ENCODE measurements at places on chromosomes 7 and 10.

- DNase-seq = no peak
Measured at GRCh38 chr7:132355048-132355447, 221.2 kb downstream of the PLXNA4 start.

DNA sequence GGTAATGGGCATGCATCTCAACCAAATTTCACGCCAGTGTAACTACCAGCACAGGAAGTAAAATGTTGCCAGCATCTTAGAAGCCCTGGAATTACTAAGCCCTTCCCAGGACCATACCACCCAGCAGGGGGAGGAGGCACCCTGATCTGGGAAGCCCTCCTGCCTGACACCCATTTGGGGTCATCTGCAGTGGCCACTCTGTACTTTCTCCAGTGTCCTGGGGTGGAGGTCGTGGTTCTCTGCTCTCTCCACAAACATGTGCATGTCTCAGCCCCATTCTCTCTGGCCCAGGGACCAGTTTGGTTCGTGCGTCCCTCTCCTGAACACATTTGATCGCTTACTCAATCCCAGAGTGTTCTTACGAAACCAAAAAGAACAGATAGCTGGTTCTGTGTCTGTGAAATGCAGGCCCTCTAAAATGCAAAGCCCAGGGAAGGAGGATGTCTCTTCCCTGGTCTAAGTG lies 9.4 kb upstream of the LRRC27 start:
- DNase-seq = no peak

DNA sequence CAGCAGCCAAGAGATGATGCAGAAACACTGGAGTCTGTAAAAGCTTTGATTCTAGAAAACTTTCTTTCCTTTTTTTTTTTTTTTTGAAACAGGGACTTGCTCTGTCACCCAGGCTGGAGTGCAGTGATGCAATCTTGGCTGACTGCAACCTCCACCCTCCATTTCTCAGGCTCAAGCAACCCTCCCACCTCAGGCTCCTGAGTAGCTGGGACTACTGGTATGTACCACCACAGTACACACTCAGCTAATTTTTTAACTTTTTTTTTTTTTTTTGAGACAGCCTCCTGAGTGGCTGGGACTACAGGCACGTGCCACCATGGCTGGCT lies 17.0 kb upstream of the BAG3 start:
- DNase-seq = no peak

- no peak for DNase-seq
Measured at GRCh38 chr7:23164846-23165245, 17.0 kb upstream of the NUP42 start.

GRCh38 chr10:35341521-35341920 lies 5.2 kb downstream of the CCNY start:
- no peak for DNase-seq

DNA sequence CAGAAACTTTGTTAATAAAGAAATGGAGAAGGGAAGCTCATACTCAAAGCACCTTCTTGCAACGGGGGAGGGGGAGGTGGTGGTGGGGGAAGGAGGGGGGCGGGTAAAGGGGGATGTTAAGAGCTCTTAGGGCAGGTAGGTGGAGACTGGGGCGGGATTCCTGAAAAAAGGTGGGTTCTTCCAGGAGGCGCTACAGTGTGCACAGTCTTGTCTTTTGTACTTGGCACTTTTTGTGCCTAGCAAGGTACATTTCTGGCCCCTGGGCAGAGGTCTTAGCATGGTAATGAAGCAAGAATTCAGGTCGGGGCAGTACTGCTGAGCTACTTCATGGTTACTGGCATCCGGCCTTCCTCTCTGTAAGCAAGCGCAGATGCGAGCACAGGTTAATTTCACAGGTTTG lies 15.2 kb upstream of the LAMB4 start:
- DNase-seq = peak; percentile 55

- peak; percentile 32 for DNase-seq
Measured at GRCh38 chr10:5860066-5860465, 29.6 kb downstream of the ANKRD16 start.

DNA sequence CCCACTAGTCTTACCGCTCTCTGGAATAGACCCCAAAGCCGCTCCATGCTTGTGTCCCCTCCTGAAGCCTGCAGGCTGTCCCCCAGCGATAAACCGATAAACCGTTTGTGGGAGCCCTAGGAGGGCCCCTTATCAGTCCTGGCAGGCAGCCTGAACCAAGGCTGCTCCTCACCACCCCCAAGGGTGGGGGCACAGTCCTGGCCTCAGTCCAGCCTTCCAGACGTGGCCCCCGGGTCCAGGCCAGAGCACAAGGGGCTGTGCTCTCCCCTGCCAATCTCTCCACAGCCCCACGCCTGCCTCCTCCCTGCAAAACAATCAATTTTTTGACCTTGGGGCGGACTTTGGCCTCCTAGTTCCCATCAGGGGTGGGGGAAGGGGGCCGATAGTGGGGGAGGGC lies at the start of gene TFR2:
Gene TFR2, minus strand, starts transcription at position 90 of the 397 bp plus-strand sequence. Its CDS starts 43 bp downstream, at position 47.
- no peak for DNase-seq

DNA sequence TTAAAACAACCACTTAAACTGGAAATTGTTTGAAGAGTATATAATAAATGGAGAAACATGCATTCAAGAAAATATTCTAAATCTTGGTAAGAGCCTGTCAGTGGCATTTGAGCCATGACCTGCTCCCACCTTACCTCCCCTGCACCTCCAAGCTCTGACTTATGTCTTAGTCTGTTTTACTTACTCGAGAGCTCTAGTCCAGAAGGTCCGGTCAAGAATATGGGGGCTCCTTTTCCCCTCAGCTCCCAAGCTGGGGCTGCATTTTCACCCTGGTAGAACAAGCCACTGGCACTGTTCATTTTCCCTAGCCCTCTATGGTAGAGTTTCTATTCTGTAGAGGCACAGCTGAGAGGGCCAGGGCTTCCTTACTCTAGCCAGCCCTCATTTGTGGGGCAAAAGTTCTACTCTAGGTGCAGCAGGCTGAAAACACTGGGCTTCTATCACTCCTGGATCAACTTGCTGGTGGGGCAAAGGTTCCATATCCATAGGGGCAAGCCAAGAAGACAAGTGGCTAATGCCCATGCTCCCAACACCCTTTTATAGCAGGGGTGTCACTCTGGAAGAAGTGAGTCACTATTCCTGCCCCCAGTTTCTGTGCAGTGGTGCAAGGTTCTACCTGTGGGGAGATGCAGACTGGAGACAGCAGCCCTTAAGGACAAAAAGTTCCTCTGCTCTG lies 40.6 kb downstream of the ZNF438 start:
- no peak for DNase-seq

DNA sequence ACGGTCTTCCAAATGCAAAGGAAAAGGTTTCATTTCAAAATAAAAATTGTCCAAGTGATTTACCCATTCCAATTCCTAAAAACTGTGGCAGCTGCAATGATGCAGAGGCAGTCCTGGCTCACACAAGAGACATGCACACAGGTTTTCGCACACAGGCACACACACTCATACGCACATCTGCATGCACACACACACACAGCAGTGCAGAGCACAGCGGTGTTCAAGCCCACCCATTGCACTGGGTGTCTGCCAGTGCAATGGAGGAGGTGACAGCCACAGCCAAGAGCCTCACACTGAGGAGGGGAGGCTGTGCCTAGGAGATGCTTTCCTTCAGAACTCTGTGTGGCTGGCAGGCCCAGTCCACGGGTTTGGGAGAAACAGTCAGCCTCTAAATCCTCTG lies 123.7 kb downstream of the SLIT1 start:
- DNase-seq = no peak

GRCh38 chr7:72334066-72334465 lies 78.1 kb downstream of the CALN1 start:
- no peak for DNase-seq

DNA sequence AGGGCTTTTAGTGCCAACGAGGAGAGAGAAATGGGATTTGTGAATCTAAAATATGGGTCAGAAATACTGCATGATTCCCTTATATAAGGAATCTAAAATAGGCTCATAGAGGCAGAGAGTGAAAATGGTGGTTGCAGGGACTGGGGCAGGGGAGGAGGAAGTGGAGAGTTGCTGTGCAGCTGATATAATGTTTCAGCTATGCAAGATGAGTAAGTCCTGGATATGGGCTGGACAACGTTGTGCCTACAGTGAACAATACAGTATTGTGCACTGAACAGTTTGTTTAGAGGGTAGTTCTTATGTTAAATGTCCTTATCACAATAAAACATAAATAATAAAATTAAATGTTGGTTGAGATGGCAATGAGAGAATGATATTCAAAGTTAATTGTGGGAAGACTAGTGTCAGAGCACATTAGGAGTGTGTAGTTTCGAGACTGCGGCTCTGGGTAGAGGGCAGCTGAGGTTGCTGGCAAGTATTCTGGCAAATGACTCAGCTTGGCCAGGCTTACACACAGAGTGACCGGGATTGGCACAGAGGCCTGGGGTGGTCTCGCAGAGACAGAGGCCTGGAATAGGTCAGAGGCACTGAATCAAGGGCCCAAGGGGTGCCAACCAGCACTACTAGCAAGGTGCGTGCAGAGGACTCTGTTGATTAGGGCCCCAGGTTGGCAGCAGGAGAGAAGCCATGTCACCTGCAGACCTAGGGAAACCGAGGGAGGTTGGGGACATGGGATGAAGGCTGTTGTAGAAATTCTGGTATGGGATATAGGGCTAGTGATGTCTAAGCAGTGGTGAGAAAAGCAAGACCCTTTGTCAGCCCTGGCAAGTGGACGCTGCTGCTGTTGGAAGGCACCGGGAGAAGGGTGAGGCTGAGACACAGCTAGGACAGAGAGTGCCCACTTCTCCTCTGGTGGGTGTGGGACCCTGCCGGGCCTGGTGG lies 2.8 kb upstream of the DEPP1 start:
- no peak for DNase-seq

DNA sequence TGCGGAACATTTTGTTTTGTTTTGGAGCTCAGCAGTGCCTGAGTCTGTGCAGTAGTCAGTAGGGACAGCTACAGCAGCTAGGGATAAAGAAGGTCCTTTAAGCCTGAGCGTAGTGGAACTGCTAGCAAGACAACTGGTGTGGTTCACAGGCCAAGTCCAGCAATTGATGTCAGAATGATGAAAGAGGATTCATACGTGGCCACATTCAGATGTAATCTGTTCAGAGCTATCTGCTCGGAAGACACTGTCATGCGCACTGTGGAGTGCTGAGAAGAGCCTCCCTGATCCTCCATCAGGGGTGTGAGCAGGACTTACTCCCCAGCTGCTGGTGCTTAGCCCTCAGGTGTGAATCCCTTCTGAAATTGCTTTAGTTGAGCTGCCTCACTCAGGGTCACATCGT lies 79.6 kb upstream of the ANKRD1 start:
- DNase-seq = no peak

- DNase-seq = peak; percentile 59
Measured at GRCh38 chr7:2713370-2713769, 25.4 kb downstream of the AMZ1 start.

Data from endodermal cell (in vitro differentiated cells).